ENCODE measurements at places on chromosomes 2 and 18.

- DNase-seq = no peak
Measured at GRCh38 chr18:77056344-77057005, 76.1 kb downstream of the MBP start.

DNA sequence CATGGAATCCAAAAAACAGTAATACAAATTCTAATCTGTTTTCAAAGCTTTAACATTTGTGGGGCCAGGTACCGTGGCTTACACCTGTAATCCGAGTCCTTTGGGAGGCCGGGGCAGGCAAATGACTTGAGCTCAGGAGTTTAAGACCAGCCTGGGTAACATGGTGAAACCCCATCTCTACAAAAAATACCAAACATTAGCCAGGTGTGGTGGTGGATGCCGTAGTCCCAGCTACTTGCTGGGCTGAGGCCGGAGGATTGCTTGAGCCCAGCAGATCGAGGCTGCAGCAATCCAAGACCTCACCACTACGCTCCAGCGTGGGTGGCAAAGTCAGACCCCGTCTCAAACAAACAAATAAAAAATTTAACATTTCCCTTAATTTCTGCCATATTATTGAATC is 74.3 kb upstream of the SALL3 start:
- no peak for DNase-seq

DNA sequence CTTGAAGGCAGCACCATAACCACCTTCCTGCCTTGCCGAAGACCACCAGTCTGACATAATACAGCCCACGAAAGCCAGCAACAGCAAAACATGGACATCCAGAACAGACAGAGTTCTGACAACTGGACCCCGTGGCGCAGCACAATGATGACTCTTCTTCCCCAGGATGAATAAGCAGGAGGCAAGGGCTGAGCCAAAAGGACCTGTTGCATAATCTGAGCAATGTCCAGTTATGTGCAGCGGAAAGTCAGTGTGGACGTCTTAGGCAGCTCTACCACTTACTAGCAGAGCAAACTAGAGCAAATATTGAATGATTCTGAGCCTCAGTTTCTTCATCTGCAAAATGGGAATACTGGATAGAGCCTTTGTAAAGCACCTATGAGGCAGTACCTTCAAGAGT is 225.1 kb downstream of the ZBTB7C start:
- no peak for DNase-seq

- DNase-seq = no peak
Measured at GRCh38 chr2:240142256-240142775, 1.9 kb upstream of the OTOS start.

- DNase-seq = no peak
Measured at GRCh38 chr18:60861575-60861974, 471.7 kb upstream of the CDH20 start.

DNA sequence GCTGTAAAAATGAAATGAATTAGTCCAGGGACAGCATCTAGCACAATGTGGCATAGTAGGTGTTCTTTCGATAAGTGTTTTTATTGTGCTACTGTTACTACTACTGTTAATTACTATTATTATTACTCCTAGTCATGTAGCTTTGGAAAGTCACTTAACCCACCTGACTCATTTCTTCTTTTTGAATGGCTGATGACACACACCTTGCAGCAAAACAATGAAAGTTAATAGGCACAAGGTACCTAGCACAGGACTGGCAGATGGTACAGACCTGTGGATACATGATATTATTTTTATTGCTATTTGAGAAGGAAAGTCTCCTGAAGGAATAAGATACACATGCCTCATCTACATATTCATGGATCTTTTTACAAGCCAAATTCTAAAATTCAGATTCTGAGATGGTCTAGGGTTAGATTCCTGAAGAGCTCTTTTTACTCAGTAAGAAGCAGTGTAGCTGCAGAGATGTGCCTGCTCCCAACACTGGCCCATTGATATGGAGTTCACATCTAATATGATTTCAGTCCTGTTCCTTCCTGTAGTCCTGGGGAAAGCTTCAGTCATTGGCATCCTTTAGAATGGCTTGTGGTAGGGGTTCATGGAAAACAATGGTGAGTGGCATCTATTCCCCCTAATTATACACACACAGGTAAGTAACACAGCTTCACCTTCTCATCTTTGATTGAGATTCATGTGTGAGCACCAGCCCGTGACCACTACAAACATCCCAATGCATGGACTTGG is 7.9 kb upstream of the ERMN start:
- no peak for DNase-seq

- no peak for DNase-seq
Measured at GRCh38 chr2:118493213-118493612, 354.2 kb downstream of the EN1 start.

GRCh38 chr2:79982445-79982844 is 322.1 kb downstream of the LRRTM1 start:
- DNase-seq = no peak

DNA sequence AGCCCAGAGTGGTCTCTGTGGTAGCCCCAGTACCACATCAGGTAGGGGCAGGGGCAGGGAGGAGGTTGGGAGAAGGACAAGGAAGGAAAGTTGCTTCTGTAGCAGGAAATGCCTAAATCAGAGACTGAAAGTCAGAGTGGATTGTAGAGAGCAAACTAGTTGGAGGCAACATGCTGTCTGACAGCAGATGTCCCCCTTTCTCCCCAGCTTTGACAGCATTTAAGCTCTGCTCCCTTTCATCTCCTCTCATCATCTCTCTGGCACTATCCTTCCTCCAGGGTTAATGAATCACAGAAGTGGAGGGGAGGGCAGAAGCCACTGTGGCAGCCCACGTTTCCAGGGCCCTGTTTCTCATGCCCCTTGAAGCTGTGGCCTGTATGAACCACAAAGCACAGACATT is 50.4 kb downstream of the BOD1L2 start:
- no peak for DNase-seq

Data from stimulated activated CD4-positive, alpha-beta T cell treated with anti-CD3 and anti-CD28 coated beads, Interleukin-15, amount 100 ng/mL, for 1 hour (primary cell).